Stimulated activated CD8-positive, alpha-beta memory T cell treated with anti-CD3 and anti-CD28 coated beads, Interleukin-4, amount 100 ng/mL, for 4 hours (primary cell): ENCODE measurements at places on chromosomes 6 and 20.

DNA sequence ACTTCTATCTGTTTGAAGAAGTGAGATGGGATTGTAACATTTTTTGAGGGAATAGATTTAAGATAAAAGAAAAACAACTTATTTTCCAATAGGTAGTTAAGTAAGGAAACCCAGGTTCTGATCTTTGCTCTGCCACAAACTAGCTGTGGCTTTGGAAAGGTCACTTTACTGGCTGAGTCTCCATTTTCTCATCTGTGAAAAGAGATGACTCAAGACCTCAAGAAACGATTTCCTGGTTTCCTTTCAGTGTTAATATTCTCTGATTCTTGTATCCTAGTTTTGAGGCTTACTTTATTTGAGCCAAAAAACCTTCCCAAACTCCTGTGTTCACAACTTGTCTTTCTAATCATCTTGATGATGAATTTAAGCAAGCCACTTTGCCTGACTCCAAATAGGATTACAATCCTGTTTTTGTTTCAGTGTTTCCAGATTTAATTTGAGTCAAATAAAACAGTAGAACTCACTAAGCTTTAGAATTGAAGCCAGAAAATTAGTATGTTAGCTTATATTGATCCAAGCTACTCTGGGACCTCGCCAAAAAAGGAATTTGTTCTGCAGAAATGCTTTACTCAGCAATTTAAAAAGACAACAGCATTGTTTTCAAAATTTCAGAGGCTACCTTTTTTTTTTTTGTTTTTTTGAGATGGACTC lies 51.1 kb downstream of the ENPP1 start:
- DNase-seq: no peak

DNA sequence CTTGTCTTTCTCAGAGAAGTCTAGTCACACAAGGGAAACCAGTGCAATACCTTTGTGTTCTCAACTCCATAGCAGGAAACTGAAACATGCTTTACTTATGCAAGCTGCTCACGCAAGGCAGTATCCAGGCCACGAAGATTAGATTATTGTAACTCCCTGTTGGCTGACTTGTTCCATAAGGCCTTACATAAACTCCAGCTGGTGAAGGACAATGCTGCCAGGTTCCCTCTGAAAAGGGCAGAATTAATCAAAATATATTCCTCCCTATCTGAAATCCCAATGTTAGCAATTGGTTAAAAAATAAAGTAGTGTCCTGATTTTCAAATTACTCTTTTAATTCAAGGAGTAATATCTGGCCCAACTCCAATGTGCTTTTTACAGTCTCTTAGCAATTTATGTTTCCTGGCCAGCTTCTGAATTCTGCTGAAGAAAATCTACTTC lies 966.6 kb downstream of the HACE1 start:
- no peak for DNase-seq

DNA sequence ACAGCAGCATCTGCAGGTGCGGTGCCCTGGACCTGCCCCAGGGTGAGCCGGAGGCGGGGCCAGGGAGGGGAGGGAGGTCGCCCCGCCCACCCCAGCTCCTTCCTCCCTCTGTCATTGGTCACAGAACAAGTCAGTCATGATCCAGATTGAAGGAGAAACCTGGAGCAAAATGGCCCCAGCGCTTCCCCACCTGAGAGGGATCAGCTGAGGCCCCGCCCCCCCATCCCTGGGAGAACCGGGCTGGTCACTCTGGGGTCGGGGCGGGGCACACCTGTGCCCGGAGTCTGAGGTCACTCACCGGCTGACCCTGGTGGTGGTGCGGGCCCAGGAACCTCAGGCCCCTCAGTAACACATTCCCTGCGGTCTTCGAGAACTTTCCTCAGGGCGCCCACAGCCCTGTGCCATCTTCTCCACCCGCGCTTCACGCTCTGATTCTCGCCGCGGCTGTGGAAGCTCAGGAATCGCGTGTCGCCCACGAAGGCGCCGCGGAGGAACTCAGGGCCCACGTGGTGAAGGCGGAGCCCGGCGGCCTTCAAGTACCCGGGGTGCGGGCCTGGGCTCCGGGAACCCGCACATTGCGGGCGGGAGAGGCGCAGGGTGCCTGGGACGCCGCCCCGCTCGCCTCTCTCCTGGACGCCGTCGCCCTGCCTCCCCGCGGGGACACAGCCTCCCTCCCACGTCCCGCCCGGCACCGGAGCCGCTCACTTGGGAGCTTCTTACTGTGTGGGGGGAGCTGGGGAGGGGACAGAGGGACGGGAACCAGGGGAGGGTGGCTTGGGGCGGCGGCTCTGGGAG lies 36.4 kb upstream of the HLA-C start:
- peak; percentile 34 for DNase-seq

DNA sequence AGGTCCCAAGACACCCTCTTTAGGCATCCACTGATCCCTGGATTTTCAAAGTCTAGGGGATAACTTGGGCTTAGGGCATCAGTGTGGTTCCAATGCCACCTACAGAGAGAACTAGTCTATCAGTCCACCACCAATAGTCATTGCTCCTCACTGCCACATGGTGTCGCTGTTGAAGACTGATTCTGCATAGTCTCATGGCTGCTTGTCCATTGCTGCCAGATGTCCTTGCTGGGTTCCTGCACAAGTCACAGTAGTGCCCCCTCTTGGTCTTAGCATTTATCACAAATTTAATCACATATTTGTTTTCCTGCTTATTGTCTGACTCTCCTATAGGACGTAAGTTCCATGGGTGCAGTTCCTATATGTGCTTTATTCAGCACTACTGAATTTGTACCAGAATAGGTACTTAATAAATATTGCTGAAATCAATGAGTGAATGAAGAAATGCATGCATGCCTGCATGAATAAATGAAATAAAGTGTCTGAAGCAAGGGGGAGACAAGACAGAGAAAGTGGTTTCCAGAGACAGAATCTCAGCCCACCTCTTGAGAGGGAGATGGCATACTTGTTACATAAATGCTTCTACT lies 45.9 kb upstream of the RALY start:
- no peak for DNase-seq

DNA sequence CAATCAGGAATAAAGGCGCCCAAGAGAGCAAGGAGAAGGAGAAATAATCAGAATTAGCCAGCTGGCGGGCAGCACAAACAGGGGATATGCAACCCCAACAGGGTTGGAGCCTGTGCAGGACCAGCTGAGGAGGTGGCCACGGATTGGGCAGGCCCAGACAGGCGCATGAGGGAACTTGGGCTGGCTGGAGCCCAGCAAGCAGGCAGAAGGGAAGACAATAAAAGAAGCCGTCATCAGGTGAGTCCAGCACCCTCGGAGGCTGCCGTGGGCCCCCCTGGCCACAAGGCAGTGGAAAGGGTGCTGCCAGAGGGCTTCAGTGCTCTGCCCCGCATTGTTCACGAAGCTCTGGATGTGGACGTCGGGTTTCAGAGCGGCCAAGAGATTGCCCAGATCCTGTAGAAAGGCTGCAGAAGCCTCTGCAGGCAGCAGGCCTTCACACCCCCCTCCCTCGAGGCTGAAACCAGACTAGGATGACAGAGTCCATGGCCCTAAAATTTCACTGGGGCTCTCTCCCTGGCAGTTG lies 28.4 kb upstream of the MAFB start:
- DNase-seq: no peak

DNA sequence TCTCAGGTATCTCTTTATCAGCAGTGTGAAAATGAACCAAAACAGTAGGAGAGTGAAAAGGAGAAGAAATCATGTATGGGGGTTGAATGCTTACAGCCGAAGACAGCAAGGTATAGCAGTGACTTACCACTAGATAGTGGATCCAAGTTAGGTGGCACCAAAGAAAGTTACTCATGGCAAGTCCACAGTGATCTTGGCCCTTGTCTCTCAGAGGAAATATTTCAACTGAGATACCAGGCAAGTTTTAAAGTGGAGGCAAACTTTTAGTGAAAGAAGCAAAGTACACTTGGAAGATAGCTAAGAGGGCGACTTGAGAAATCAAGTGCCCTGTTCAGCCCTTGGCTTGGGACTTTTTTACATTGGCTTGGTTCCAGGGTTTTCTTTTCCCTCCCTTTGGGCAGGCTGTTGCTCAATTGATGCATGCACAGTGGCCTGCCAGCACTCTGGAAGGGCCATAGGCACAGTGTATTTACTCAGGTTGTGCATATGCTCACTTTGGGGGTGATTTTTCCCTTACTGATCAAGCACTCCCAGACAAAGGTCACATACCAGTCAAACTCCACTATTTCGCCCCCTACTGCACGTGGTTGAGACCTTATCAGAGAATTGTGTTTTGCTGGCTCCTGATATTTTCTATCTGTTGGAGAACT lies 329.5 kb upstream of the KHDRBS2 start:
- DNase-seq: no peak

- no peak for DNase-seq
Measured at GRCh38 chr6:14206391-14206790, 88.8 kb downstream of the CD83 start.
